Ovary (tissue), 10 donors: ENCODE measurements at places on chromosomes 2 and 18. TPM values are rescaled to one million over a fixed set of nuclear protein-coding genes. Genes with fewer than 3 reads are reported as not detected.

DNA sequence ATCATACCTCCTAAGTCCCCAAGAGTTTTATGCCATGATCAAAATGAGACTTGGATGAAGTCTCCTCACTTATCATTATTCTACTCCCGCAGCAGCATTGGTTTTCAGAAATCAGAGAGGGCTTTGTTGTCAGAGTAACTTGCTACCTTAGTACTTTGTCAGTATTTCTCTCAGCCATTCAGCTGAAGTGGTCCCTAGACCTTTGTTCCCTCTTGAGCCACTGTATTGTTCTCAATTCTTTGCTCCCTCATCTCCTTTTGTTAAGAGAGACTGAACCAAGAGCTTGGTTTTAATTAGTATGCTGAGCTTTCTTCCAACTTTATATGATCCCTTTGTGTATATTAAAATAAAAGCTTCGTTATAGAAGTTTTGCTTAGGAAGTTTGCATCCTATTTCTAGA lies 133.4 kb downstream of the DOCK10 start:
- DNase-seq = no peak
- no peaks in the 10 kb centered on the region for H3K27me3 ChIP-seq
- H3K36me3 ChIP-seq = no peaks in the 10 kb centered on the region
- no peak overlapping the region for H3K27ac ChIP-seq

- H3K27me3 ChIP-seq = no peaks in the 10 kb centered on the region
- H3K4me3 ChIP-seq = no peak overlapping the region
- H3K36me3 ChIP-seq = no peaks in the 10 kb centered on the region
- H3K27ac ChIP-seq = no peak overlapping the region
Measured at GRCh38 chr2:101818531-101819451, 121.3 kb downstream of the MAP4K4 start.

- DNase-seq = no peak
- no peaks in the 10 kb centered on the region for H3K36me3 ChIP-seq
- H3K27ac ChIP-seq = no peak overlapping the region
- H3K4me3 ChIP-seq = no peak overlapping the region
Measured at GRCh38 chr2:214747992-214748391, 61.5 kb downstream of the BARD1 start.

DNA sequence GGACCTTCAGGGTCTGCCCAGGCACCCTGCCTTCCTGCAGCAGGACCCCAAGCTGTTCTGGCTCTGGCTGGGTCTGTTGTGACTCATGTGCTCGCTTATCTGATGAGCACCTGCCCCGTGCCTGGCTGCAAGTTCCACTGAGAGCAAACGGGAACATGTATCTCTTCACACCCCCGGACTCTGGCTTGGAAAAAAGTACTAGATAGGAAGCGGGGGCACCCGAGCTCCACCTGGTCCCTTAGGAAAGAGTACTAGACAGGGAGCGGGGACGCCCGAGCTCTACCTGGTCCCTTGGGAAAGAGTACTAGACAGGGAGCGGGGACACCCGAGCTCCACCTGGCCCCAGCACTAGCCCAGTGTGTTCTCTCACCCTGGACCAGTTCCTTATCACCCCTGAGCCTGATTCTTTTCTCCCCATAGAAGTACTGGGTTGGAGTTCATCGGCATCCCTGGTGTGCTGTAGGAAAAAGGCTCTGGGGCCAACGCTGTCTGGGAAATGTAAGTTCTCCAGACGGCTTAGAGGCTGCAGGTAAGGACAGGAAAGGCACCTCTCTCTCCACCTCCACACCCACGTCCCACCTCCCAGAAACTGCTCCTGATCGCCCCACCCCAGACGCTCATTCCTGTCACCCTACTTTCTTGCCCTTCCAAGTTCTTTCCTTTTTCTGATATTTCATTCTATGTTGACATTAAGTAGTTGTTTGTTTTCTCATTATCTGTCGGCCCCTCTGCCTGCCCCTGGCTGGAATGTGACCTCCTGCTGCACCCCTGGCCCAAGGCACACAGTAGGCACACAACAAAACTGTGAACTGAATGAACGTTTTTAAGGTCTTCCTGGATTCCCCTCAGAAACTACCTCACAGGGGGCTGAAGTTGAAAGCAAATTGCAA lies 40.2 kb downstream of the HDAC4 start:
- H3K27me3 ChIP-seq = no peaks in the 10 kb centered on the region
- no peaks in the 10 kb centered on the region for H3K36me3 ChIP-seq
- H3K4me1 ChIP-seq = no peaks in the 10 kb centered on the region
- no peak overlapping the region for H3K27ac ChIP-seq
- no peak overlapping the region for H3K4me3 ChIP-seq
- no peak for DNase-seq

- H3K4me1 ChIP-seq = peaks cover 2% of the 10 kb centered on the region
- DNase-seq = peak; percentile 65
- no peaks in the 10 kb centered on the region for H3K27me3 ChIP-seq
- no peaks in the 10 kb centered on the region for H3K36me3 ChIP-seq
- peak overlapping the region; percentile 47 for H3K4me3 ChIP-seq
- H3K27ac ChIP-seq = peak overlapping the region; percentile 47
Measured at GRCh38 chr2:20223407-20224163, 1.3 kb downstream of the SDC1 start.

DNA sequence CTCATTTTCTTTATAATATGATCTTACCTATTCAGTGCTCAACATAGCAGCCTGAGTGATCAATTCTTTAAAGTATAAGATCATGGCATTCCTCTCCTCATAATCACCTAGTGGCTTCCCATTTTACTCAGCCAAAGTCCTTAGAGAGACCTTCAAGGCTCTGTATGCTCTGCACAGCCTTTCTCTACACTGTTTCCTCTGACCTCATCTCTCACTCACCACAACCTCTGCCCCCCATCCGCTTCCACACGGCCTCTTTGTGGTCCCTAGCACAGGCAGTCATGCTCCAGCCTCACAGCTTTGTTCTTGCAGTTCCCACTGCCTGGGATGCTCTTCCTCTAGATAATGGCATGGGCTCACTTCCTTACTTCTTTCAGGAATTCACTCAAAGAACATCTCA lies 109.2 kb downstream of the HIBCH start:
- H3K27me3 ChIP-seq = no peaks in the 10 kb centered on the region
- H3K4me1 ChIP-seq = peaks cover 6% of the 10 kb centered on the region
- no peak overlapping the region for H3K4me3 ChIP-seq

DNA sequence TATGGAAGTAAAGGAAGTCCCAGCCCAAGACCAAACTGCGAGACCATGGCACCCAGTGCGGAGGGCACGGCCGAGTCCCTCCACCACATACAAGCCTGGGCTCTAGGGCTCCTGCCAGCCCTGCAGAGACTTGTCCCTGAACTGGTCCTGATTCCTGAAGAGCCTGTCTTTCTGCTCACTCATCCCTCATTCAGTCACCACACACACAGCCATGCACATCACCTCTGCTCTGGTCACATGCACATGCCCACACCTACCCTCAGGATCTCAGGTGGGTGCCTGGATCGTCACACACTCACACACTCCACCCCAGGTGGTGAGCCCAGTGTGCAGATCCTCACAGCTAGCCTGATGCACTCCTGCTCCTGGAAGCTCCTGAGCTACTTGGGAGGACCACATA lies 71.4 kb upstream of the LAPTM4A start:
- no peaks in the 10 kb centered on the region for H3K27me3 ChIP-seq
- no peaks in the 10 kb centered on the region for H3K4me1 ChIP-seq
- H3K27ac ChIP-seq = no peak overlapping the region
- H3K36me3 ChIP-seq = no peaks in the 10 kb centered on the region
- DNase-seq = no peak

DNA sequence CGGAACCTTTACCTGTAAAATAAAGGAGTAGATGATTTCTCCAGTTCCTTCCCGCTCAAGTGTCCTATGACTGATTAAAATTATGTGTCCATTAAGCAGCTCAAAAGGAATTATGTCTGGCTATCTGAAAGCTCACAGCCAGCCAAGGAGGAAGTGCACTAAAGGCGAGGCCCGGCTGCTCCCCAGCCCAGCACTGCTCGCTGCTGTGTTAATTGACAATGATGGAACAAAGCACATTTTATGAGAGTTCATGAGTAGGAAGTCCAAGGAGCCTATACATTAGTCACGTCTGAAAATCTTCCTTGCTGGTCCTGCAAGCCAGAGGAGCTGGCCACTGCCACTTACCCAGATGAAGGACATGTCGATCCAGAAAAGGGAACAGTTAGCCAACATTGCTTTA lies 14.3 kb downstream of the TTC32 start:
- H3K27me3 ChIP-seq = no peaks in the 10 kb centered on the region
- no peak overlapping the region for H3K27ac ChIP-seq
- no peak for DNase-seq
- no peaks in the 10 kb centered on the region for H3K4me1 ChIP-seq
- no peak overlapping the region for H3K4me3 ChIP-seq

DNA sequence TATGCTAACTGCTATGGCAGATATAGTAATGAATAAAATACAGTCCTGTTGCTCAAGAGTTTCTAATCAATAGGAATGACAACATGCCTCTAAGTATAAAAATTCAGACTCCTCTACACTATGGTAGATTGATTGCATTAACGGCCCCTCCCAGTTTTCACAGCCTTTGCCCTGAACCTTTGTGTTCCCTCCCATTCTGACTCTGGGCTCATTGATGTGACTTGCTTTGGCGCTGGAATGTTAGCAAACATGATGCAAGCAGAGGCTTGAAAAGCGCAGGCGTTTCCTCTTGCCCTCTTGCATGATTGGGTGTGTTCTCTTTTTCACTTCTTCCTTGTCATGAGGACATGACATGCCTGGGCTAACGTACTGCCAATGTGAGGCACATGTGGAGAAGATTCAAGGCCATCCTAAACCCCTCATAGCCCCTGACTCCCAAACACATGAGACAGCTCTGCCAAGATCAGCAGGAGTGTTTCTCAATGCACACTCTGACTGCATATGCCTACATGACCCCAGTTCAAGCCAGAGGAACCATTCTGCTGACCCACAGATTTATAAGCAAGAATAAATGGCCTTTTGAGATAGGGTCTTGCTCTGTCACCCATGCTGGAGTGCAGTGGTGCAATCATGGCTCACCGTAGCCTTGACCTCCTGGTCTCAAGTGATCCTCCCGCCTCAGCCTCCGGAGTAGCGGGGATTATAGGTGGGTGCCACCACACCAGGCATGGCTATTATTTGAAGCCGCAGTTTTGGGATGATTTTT lies 49.7 kb upstream of the CD28 start:
- no peaks in the 10 kb centered on the region for H3K4me1 ChIP-seq
- H3K27ac ChIP-seq = no peak overlapping the region
- peak; percentile 43 for DNase-seq

GRCh38 chr2:214341646-214342045 lies 69.2 kb upstream of the VWC2L start:
- DNase-seq = no peak
- H3K36me3 ChIP-seq = no peaks in the 10 kb centered on the region
- H3K4me3 ChIP-seq = no peak overlapping the region
- no peaks in the 10 kb centered on the region for H3K4me1 ChIP-seq
- no peak overlapping the region for H3K27ac ChIP-seq

- H3K36me3 ChIP-seq = no peaks in the 10 kb centered on the region
- H3K27me3 ChIP-seq = no peaks in the 10 kb centered on the region
- no peak overlapping the region for H3K4me3 ChIP-seq
- no peak overlapping the region for H3K27ac ChIP-seq
Measured at GRCh38 chr2:63047321-63048279, 3.0 kb upstream of the OTX1 start.

DNA sequence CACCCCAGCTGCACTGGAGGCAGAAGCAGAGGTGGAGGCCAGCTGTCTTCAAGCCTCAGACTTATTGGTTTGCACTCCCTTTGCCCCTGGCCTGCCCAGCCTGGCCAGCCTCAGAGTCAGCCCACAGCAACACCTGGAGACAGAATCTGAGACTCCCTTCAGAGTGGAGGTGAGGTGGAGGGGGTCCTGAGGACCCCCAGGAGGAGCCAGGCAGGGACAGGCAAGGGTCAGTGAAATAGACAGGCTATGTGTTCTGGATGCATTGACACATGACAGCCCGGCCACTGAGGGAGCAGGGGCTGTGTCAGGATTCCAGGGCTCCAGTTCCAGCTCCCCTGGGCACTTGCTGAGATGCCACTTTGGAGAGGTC lies 309.7 kb downstream of the MYCN start:
- DNase-seq = no peak
- H3K4me3 ChIP-seq = no peak overlapping the region
- peaks cover 10% of the 10 kb centered on the region for H3K4me1 ChIP-seq
- H3K27me3 ChIP-seq = no peaks in the 10 kb centered on the region

DNA sequence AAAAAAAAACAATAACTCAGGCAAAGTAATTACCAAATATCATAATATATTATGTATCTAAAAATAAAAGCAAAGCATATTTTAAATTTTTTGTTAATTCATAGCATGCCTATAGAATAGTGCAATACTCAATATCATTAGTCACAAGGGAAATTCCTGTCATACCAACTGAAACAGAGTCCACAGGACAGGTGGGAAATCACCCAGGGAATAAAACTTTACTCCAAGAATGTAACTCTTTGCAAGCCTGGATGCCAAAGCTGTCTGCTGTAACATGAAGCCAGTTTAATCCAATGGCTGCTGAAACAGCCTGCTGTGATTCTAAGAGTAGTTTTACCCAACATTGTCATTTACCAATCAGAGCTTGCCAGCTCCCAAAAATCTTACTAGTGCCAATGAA lies 40.0 kb upstream of the SULT1C3 start:
- no peaks in the 10 kb centered on the region for H3K27me3 ChIP-seq
- no peak for DNase-seq
- H3K36me3 ChIP-seq = no peaks in the 10 kb centered on the region
- no peak overlapping the region for H3K4me3 ChIP-seq

DNA sequence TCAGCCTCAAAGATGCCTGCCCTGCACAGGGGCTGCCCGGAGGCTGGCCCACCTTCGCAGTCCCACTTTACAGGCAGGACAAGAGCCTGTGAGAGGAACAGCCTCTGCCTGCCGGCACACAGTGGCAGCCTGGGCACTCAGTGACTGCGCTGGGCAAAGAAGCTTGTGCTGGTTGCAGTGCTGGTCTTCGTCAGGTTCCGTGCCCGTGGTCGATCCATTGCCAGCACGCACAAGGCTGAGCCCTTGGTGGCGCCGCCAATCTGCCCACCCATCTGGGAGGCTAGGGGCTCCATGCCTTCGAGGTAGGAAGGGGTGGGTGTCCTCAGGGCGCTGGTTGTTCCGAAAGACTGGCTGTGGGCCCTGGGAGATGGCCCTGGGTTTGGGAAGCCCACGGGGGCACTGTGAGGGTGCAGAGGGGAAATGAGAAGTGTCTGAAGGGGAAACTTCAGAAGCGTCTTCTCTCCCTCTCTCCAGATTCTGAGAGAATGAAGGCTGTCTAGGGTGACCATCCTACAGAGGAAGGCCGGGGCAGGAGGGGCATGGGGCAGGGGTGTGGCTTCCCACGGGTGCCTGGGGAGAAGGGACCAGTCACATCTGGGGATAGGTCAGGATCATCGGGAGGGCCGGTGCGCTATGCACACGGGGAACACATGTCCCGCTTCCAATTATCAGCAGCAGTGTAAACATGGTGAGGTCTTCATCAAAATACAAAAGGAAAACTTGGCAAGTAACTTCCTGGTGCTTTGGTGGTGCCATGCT lies 49.1 kb upstream of the HS6ST1 start:
- no peaks in the 10 kb centered on the region for H3K36me3 ChIP-seq
- no peak for DNase-seq
- no peaks in the 10 kb centered on the region for H3K27me3 ChIP-seq

- DNase-seq = no peak
- H3K4me1 ChIP-seq = no peaks in the 10 kb centered on the region
- H3K4me3 ChIP-seq = no peak overlapping the region
Measured at GRCh38 chr18:74356959-74357358, 41.3 kb downstream of the C18orf63 start.

Gene PAX3
- not detected for total RNA-seq

Gene ZNF407
- 16.6 TPM for total RNA-seq

Gene POTEE
- 0.13 TPM for total RNA-seq

Gene ATP8B1
- total RNA-seq = 7.8 TPM

Gene GATA6
- 82.4 TPM for total RNA-seq

Gene NTSR2
- total RNA-seq = 3.2 TPM
